ENCODE measurements at places on chromosomes 6 and 20. TPM values are rescaled to one million over a fixed set of nuclear protein-coding genes. Genes with fewer than 3 reads are reported as not detected.

The ZNF341 gene
- 7.1 TPM for total RNA-seq

The ELOVL4 gene
- total RNA-seq, result 0.88 TPM

DNA sequence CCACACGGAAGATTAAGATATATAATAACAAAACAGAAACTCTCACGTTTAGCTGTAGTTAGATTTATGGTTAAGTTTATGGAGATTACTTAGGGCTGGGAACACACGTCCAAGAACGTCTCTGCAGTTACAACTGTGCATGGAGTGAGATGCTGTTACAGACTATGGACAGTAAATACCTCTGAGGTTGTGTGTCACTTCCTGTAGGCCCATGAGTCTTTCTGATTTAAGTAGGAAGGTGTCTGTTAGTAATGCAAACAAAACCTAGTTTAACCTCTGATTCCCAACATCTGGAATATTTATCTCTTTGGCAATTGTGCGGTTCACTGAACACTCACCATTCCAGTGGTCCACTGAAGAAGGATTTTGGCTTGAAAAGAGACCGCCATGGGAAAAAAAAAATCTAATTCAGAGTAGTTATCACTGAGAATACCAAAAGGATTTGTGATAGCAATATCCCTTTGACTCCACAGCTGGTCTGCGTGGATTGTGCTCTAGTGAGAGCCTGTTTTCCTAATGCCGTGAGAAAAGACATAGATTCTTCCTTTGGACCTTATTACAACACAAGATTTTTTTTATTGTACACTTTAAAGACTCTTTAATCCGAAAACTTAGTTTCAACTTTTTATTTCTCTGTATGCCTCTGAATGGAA is 478.2 kb upstream of the CITED2 start:
- DNase-seq, result no peak
- no peak overlapping the region for H3K27ac ChIP-seq
- no peaks in the 10 kb centered on the region for H3K36me3 ChIP-seq
- no peaks in the 10 kb centered on the region for H3K4me1 ChIP-seq
- peaks cover 8% of the 10 kb centered on the region for H3K27me3 ChIP-seq

DNA sequence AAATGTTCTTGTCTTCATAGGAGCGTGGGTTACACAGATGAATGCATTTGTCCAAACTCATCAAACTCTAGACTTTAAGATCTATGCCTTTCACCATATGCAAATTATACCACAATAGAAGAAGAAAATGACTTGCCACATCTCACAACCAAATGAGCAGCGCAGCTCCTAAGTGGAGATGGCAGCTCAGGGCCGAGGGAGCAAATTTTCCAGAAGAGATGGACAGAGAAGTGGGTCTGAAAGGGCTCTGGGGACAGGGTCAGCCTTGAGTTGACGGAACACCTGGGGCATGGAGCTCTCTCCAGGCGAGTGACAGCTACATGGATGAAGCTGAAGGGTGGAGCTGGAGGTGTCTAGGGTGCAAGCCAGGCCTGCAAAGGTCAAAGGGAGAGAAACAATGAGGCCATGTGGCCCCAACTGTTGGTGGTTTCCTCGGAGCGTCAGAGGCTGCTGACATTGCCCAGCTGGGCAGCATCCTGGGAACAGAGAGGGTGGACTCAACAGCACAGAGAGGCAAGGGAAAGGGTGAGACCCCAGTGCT is 228.3 kb downstream of the NRN1 start:
- no peak overlapping the region for H3K4me3 ChIP-seq
- no peak for DNase-seq
- no peaks in the 10 kb centered on the region for H3K4me1 ChIP-seq
- H3K27me3 ChIP-seq, result no peaks in the 10 kb centered on the region

The CFAP61 gene
- not detected for total RNA-seq

- peak overlapping the region; percentile 43 for H3K4me3 ChIP-seq
- no peak for DNase-seq
- peaks cover 21% of the 10 kb centered on the region for H3K27me3 ChIP-seq
- H3K36me3 ChIP-seq, result no peaks in the 10 kb centered on the region
- peaks cover 20% of the 10 kb centered on the region for H3K4me1 ChIP-seq
- no peak overlapping the region for H3K27ac ChIP-seq
Measured at GRCh38 chr6:112153926-112154607, 66.7 kb downstream of the FAM229B start.

DNA sequence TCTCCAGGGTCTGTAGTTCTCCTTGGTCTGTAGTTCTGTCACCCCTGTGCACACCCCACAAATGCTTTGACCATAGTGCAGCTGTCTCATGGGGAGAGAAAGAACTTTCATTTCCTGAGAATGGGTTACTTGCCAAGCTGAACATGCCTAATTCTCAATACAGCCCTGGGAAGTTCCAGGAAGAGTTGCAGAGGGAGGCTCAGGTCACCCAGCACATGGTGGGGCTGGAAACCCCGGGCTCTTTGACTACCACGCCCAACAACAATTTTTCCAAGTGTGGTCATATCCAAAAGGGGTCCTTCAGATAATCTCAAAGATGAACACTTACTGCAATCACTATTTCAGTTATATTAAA is 2.2 kb upstream of the PTPRA start:
- no peak for DNase-seq
- H3K27me3 ChIP-seq, result peaks cover 2% of the 10 kb centered on the region
- H3K27ac ChIP-seq, result peak overlapping the region; percentile 52
- H3K4me3 ChIP-seq, result peak overlapping the region; percentile 67
- peaks cover 46% of the 10 kb centered on the region for H3K4me1 ChIP-seq

GRCh38 chr6:39950125-39950720 is 16.0 kb upstream of the MOCS1 start:
- no peaks in the 10 kb centered on the region for H3K27me3 ChIP-seq
- no peak overlapping the region for H3K4me3 ChIP-seq
- no peaks in the 10 kb centered on the region for H3K4me1 ChIP-seq

The C20orf202 gene
- 0.12 TPM for total RNA-seq

DNA sequence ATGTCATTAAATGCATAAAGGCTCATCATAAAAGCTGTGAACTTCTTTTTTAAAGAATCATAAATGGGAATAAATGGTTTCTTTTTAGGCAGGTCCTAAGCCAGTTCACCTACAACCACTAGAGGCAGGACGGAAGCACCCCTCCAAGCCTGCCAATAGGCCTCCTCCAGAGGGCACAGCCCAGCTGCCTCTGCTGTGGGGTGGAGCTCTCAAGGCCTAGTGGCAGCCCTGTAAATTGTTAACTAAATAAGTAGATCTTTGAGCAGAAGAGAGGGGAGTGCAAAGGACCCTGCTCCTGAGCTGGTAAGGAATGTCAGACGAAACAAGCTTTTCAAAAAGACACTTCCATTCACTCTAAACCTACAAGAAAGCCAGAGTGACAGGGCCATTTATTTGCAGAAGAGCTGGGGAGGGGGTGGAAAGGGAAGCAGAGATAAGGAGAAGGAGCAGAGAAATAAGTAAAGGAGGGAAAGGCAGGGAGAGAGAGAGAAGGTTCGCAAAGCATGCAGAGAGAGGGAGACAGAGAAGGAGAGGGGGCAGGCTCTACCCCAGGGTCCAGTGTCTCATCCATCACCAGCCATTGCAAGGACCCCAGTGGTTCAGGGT is 18.0 kb upstream of the MAFB start:
- H3K27ac ChIP-seq, result no peak overlapping the region
- no peak overlapping the region for H3K4me3 ChIP-seq
- no peaks in the 10 kb centered on the region for H3K4me1 ChIP-seq
- peaks cover 16% of the 10 kb centered on the region for H3K27me3 ChIP-seq
- no peaks in the 10 kb centered on the region for H3K36me3 ChIP-seq
- no peak for DNase-seq

The TGM3 gene
- total RNA-seq, result not detected

The PEX3 gene
- 28.5 TPM for total RNA-seq

The STX11 gene
- total RNA-seq, result 15.5 TPM

The KCNK17 gene
- total RNA-seq, result not detected

The SYTL3 gene
- 106 TPM for total RNA-seq

DNA sequence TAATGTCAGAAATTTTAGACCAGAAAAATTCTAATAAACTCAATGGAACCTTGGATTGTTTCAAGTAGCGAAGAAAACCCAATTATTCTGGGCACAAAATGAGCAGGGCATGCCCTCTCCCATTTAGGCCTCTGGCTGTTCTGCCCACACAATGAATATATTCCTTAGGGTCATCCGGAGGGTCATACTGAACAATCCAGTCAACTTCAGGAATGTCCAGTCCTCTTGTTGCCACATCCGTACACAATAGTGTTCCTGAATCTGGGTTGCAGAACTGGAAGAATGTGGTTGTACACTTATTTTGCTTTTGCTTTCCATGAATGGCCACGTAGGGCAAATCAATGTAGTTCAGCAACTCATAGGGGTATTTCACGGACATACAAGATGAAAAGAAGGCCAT is 23.4 kb upstream of the RNF144B start:
- no peak overlapping the region for H3K4me3 ChIP-seq
- H3K27ac ChIP-seq, result no peak overlapping the region
- DNase-seq, result no peak
- peaks cover 4% of the 10 kb centered on the region for H3K27me3 ChIP-seq
- H3K4me1 ChIP-seq, result no peaks in the 10 kb centered on the region
- no peaks in the 10 kb centered on the region for H3K36me3 ChIP-seq

The RAB44 gene
- total RNA-seq, result not detected

The B4GALT5 gene
- 39.1 TPM for total RNA-seq

DNA sequence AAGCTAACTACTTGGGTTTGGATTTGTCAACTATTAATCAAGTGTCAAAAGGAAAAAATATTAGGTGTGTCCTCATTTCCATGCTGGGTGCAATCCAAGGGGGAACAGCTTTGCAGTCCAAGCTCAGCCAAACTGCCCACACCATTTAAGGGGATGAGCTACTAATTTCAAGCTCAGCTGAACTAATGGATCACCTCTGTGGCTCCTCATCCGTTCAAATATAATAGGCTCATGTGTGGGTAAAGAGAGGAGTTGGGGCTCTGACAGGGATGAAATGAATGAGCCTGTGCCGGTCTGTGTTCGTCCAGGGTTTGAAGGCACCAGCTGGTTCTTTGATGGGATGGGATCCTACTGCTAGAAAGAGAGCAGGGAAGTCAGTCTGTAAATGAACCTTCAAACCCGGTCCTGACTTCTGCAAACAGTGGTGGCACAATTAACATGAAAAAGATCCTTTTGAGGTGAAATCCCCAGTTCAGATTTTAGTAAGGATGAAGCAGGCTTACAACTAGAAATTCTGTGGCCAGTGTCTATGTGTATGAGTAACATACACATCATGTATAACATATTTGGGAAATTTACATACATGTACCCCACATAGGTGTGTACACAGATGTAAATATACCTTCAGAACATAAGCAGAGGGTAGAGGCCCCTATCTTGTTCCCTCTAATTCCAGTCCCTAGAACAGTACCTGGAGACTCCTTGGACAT is 41.9 kb downstream of the TTI1 start:
- H3K27ac ChIP-seq, result peak overlapping the region; percentile 87
- H3K4me3 ChIP-seq, result peak overlapping the region; percentile 53

The GPX5 gene
- total RNA-seq, result not detected

- no peaks in the 10 kb centered on the region for H3K36me3 ChIP-seq
- no peak overlapping the region for H3K4me3 ChIP-seq
- no peak for DNase-seq
- peak overlapping the region; percentile 3 for H3K27ac ChIP-seq
- no peaks in the 10 kb centered on the region for H3K27me3 ChIP-seq
Measured at GRCh38 chr6:162099685-162100084, 627.9 kb downstream of the PRKN start.

- peaks cover 5% of the 10 kb centered on the region for H3K4me1 ChIP-seq
- H3K27me3 ChIP-seq, result peaks cover 25% of the 10 kb centered on the region
- no peaks in the 10 kb centered on the region for H3K36me3 ChIP-seq
- no peak overlapping the region for H3K4me3 ChIP-seq
- no peak overlapping the region for H3K27ac ChIP-seq
Measured at GRCh38 chr6:2641044-2641725, 109.5 kb downstream of the MYLK4 start.

GRCh38 chr6:46393940-46394337 is 97.3 kb downstream of the RCAN2 start:
- H3K27me3 ChIP-seq, result peaks cover 22% of the 10 kb centered on the region
- no peaks in the 10 kb centered on the region for H3K36me3 ChIP-seq
- no peak overlapping the region for H3K4me3 ChIP-seq

DNA sequence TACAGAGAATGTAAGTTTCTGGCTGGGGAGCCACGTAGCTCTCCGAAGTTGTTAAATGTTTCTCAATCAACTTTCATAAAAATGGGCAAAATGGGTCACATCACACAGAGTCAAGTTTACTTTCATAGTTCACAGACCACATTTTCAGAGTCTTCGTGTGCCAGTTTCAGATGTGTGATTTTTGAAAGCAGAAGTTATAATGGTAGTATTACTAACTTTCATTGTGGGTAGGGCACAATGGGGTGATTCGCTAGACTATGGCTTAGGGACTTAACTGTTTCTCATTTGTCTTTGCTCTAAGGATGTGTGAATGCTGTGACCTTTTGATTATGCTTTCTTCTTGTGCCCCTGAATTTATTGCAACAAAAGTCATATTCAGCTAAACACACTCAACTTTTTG is 109.0 kb upstream of the SUPT3H start:
- H3K27ac ChIP-seq, result no peak overlapping the region
- H3K27me3 ChIP-seq, result no peaks in the 10 kb centered on the region
- no peak for DNase-seq
- H3K4me3 ChIP-seq, result no peak overlapping the region
- H3K36me3 ChIP-seq, result peaks cover 22% of the 10 kb centered on the region

DNA sequence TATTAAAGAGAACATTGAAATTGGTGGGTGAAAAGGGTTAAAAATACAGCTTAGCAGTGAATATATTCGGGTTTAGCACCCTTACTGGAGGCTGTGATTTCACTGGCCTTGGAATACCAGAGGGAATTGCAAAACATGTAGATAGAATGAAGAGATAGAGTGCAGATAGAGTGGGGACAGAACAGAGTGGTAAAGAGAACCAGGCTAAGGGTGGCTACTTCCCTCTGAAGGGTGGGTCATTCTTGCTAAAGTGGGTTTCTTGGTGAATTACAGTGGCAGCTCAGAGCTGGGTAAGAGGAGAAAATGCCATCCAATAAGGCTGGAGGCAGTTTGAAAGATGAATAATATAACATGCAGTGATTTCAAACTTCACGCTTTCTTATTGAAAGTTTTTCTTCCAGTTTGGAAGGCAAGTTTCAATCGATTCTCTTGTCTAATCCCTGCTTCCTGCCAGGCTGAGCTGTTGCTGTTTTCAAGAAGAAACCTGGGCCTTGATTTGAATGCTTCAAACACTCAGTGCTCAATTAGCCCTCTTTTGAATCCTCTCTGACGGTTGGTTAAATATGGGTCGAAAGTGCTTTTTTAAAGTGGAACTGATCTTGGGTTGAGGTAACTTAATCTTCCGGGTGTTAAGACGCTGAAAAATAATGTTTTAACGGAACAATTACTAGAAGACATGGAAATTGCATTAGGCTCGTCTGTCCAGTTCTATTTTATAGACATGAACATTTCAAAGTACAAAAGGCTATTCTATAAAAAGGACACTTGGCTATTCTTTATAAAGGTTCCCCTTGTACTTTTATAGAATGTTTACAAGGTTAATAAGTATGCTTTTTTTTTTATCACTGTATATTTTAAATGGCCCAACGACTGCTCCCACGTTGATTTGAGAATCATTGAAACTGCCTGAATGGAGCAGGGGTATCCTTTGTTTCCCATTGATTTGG is 203.3 kb downstream of the BCAS1 start:
- H3K36me3 ChIP-seq, result no peaks in the 10 kb centered on the region
- H3K27me3 ChIP-seq, result no peaks in the 10 kb centered on the region

The HLA-DRA gene
- total RNA-seq, result 14.0 TPM

GRCh38 chr6:141460743-141461484 is 671.8 kb upstream of the GJE1 start:
- no peak overlapping the region for H3K27ac ChIP-seq
- H3K4me1 ChIP-seq, result peaks cover 8% of the 10 kb centered on the region
- H3K27me3 ChIP-seq, result no peaks in the 10 kb centered on the region
- H3K4me3 ChIP-seq, result no peak overlapping the region
